Eye (tissue), 1 donor: ENCODE measurements at places on chromosomes 7 and 10.

- DNase-seq: no peak
These were observed 695.0 kb upstream of the NRP1 start for GRCh38 chr10:34029455-34029854.

DNA sequence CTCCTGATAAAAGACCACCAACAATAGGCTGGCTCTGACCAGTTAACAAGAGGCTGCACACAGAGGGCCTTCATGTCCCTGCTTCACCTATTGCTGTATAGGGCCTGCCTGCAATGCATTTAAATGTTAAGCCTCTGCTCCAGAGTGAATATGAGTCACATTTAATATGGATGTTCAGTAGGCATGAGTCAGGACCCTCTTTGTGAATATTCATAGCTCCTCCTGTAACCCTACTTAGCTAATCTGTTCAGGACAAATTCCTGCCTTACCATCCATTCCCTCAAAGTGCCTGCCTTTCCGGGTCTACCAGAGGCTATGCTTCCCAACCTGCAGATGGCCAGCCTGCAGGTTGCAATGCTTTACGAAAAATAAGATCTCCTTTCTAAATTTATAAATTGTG is 32.5 kb downstream of the ARHGAP22 start:
- DNase-seq: no peak

GRCh38 chr10:104351919-104352318 is 1.7 kb upstream of the CFAP58 start:
- no peak for DNase-seq

DNA sequence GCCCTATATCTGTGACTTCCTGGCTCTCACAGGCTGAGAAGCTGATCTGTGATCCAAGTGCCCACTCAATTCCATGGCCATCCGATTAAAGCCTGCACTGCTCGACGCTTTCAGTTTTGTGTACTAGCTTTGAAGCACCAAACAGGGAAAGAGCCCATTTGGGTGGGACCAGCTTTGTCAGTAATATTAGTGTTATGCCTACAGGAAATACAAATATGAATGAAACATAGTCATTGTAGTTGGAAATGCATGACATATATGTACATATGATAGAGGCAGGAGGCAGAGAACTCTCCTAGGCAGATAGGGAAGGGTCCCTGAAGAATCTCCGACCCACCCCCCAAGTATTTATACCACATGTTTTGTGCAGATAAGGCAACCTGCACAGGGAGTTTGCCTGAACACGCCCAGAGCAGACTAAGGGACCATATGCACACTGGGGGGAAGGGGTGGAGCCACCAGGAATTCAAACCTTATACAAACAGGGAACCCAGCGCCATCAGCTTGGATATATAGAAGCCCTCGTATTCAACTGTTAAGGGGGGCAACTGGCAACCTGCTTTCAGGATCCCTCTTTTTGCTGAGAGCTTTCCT is 653.2 kb downstream of the PARD3 start:
- DNase-seq: no peak

DNA sequence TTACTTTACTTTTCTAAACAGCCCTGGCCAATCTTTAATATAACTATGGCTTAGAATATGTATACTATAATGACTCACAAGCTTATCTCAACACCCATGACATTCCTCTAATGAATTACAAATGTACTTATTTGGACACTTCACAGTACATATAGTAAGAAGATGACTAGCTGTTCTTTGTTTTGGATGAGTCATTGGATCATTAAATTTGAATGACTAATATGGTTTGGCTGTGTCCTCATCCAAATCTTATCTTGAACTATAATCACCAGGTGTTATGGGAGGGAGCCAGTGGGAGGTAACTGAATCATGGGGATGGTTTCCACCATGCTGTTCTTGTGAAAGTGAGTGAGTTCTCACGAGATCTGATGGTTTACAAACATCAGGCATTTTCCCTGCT is 807.5 kb upstream of the SORCS1 start:
- no peak for DNase-seq

GRCh38 chr10:79381804-79382221 is 34.5 kb downstream of the PPIF start:
- DNase-seq: peak; percentile 51

DNA sequence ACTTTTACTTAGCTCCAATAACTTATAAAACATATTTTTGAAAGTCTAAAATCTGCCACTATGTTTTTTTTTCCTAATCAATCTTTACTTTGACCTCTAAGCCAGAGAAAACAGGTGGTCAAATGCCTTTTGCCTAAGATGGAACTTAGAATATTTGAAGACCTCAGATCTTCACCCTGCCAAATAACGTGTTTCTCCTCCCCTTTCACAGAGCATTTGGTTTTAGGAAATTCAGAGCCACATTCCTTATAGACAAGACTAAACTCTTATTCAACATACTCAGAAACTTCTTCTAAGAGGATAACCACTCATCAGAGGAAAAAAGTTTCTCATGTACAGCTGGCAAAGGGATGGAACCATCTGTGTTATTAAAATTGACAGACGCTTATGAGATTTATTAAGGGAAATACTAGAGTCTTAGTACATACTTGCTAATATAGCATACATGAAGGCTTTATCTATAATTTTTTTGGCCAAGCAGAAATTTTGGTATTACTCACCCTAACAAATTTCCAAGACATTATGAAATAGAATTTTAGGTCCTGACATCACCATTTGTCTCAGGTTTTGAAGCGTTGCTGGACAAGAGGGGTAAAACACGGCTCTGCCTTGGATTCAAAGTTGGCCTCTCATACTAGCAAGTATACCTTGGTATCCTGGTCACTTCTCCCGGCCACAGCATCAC is 2.6 kb upstream of the EGFR start:
- DNase-seq: no peak

GRCh38 chr7:46494441-46494840 is 573.4 kb upstream of the IGFBP3 start:
- DNase-seq: no peak

DNA sequence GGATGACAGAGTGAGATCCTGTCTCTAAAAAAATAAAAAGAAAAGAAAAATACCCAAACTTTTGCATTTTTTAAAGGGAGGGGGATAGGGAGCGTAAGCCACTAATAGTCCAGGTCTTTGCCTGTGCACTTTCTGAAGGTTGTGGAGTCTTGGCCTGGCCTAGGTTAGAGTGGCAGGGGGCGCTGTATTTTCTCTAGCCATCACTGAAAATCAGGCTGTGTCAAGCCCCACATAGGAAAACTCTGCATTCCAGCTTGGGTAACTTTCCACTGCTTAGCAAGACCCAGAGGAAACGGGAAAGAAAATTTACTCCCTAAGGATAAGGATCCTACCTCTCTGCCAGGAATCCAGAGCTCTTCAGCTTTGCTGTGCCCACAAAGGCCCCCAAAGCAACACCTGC is 10.5 kb upstream of the PAX4 start:
- DNase-seq: no peak

GRCh38 chr7:74579800-74580685 is 77.5 kb upstream of the GTF2I start:
- peak; percentile 27 for DNase-seq

GRCh38 chr7:87458148-87458547 is 17.3 kb downstream of the ABCB4 start:
- DNase-seq: no peak

DNA sequence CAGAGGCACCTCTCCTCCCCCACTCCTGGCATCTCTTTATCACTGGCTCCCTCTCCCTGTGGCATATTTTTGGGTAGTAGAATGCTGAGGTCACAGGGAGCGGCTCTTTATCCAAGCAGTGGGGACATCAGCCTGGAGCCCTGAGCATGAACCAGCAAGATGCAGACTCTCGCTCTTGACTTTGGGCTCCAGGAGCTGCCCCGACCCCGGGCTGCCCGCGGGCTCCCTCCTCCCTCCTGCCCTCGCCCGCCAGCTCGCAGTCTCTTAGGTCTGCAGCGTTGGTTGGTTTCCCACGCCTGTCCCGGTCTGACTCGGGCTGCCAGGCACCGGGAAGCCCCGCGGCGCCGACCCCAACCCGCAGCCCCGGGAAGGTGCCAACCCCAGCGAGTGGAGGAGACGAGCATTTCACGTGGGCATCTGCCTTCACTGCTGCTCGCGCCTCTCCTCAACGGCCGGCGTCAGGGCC is 1.3 kb downstream of the INSYN2A start:
- no peak for DNase-seq

GRCh38 chr7:73718438-73718881 is 1.0 kb downstream of the STX1A start:
- DNase-seq: no peak

DNA sequence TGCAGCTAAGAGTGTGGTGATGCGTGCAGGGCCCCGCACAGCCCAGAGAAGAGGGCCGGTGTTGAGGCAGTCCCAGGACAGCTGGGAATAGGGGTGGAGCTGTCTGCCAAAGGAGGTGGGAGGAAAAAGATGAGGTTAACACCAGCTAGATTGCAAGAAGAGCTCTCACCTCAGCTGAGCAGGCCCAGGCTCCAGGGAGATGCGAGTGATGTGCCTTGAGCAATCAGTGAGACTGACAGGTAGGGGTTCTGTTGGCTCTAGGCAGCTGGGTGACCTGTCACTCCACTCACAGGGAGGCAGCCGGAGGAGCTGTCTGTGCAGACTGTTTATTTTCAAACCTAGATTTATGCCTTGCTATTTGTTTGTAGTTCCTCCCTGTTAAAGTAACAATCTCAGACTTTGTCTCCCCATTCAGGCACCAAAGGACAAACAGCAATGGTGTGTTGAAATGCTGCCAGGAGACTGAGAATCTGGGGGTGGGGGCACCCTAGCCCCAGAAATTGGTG is 205.1 kb upstream of the CXCL12 start:
- DNase-seq: peak; percentile 23

DNA sequence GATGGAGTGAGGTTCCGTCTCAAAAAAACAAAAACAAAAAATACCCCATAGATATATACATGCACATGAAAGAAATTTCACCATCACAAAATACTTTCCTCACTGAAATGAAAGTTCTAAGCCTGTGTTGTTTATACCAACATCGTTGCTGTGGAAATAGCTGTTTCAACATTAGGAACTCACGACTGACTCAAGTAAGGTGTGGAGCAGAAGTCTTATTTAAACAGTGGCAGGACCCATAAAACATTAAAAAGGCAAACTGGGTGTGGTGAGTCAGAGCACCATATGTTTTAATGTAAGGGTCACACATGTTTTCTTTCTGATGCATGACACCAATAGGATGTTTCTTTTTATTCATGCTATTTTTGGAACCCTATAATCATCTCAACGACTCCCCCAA is 48.3 kb downstream of the BAIAP2L1 start:
- DNase-seq: no peak

DNA sequence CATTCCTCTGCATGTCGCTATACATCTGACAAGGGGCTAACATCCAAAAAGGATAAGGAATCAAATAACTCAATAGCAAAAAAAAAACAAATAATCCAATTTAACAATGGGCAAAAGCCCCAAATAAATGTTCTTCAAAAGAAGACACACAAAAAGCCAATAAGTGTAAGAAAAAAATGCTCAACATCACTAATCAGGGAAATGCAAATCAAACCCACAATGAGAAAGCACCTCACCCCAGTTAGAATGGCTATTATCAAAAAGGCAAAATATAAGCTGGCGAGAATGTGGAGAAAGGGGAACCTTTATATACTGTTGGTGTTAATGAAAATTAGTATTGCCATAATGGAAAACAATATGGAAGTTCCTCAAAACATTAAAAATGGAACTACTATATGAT is 14.3 kb downstream of the ARHGAP12 start:
- DNase-seq: no peak

DNA sequence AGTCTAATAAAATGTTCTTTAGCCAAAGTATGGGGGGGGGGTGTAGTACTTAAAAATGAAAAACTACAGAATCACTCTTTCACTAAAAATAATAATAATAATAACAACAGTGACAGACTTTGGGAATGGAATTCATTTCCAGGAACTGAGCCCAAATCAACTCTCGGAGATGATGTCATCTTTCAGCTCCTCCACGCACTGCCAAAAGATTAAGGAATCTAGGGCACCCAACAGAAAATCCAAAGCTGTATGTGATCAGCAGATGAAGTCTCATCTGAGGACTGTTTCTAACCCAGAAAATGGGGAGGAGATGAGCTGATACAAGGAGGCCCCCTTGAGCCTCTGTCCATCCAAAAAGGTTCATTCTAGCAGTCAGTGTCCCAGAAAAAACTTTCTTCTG is 54.5 kb downstream of the GRB10 start:
- no peak for DNase-seq

GRCh38 chr10:132345345-132345744 is 13.4 kb downstream of the LRRC27 start:
- DNase-seq: no peak

- DNase-seq: peak; percentile 76
These were observed 481.6 kb downstream of the SH2D4B start for GRCh38 chr10:81019029-81019890.

- DNase-seq: no peak
These were observed 692 bp downstream of the CARD11 start for GRCh38 chr7:3042861-3043489.
